Mucosa of descending colon (tissue), 3 donors: ENCODE measurements at places on chromosomes 13 and 19. TPM values are rescaled to one million over a fixed set of nuclear protein-coding genes. Genes with fewer than 3 reads are reported as not detected.
A peak's percentile ranks its signal among the peaks of the same experiment; 100 is the strongest.

DNA sequence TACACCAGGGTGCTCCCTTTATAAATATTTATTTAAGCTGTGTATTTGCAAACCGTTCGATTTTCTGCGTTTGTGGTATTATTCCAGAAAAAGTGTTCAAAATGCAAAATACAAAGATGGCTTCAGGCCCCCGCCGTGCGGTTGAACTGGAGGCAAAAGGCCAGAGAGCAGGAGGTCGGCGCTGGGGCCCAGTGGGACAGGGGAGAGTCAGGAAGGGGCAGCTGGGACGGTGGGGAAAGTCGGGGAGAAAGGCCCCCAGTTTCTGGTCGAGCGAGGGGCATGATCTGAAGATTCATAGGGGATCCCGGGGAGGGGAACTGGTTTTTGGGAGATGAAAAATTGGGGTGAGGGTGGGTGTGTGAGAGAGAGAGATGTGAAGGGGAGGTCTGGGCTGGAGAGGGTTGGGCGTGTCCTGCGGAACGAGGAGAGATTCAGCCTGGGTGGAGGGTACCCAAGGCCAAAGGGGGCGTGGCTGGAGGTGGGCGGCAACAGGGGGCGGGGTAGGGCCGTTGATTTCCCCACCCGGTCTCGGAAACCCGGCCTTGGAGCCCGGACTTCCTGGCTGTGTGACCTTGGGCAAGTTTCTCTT, 678 bp downstream of the ISOC2 start:
- peak; percentile 88 for DNase-seq

The IQCN gene
- total RNA-seq = 10.6 TPM

DNA sequence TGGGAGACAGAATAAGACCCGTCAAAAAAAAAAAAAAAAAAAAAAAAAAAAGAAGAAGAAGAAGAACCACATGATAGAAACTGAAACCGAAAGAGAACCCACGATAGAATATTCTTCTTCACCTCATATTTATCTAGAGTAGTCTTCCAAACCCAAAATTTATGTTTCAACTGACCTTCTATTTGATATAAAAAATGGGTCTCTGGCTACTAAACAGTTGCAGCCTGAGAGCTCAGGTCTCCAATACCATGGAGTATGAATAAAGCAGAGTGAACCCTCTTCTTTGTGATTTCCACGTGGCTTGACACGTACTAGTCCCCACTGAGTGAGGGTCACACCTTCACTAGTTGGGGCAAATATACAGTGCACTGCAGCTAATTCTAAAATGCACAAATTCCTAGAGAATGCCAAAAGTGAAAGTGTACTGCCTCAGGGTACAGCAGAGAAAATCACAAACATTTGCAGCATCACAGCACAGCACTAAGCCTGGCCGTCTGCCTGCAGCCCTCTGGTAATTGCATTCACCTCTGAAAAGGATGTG, 30.8 kb upstream of the RFC3 start:
- DNase-seq = no peak

The TMPRSS9 gene
- total RNA-seq = 0.17 TPM

The KLF1 gene
- not detected for total RNA-seq

DNA sequence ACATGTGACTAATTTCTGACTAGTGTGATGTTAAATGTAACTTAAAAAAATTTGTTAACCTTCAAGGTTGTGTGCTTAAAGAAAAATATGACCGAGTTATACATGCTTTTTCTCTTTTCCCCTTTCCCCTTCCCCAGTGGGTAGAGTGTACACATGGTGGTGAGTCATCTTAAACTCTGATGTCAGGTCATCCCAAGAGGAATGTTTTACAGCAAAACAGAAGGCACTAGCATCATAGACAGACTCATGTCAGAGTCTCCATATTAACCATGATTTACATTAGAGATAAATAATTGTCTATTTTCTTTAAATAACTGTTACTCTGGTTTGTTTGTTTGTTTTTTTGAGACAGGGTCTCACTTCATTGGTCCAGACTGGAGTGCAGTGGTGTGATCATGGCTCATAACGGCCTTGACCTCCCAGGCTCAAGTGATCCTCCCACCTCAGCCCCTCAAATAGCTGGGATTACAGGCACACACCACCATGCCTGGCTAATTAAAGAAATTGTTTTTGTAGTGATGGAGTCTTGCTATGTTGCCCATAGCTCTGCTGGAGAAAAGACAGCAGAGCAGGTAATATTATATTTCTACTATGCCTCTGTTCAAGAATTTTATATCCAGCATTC, 160.4 kb upstream of the PCDH9 start:
- no peak for DNase-seq

DNA sequence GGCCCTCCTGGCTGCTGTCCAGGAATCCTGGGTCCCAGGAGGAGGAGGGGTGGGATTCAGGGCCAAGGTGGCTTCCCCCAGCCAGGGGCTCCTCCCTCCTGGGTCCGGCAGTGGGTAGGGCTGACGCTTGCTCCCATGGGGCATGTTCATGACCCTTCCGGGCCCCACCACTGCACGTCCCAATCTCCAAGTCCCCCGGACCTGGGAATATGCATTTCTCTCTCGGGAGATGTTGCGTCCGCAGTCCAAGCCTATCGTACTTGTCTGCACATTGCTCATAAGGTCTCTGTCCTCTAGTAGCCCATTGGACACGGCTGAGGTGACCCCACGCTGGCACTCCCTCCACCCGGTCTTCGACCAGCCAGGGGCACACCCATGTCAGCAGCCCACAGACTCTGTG, 192.3 kb downstream of the TEX29 start:
- DNase-seq = no peak

DNA sequence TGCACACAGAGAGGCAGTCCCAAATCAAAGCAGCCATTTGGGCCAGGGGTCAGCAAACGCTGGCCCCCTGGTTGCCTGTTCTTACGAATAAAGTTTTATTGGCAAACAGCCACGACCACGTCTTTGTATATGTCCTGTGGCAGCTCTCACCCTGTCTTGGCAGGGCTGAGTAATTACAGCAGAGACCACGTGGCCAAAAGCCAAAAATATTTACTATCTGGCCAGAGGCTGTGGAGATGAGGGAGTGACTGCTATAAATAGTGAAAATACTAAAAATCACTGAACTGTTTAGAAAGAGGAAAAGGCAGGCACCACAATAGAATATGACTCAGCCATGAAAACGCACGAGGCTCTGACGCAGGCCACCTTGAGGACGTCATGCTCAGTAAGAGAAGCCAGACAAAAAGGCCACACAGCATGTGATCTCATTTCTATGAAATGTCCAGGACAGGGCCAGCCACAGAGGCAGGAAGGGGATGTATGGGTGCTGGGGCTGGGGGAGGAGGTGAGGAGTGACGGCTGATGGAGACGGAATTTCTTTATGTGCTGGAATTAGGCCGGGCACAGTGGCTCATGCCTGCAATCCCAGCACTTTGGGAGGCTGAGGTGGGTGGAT, 29.4 kb downstream of the SMIM24 start:
- DNase-seq = no peak

- no peak for DNase-seq
Observed at GRCh38 chr19:52286256-52286655, 10.7 kb upstream of the ZNF480 start.

GRCh38 chr13:56909896-56910600, 230.7 kb upstream of the PRR20A start:
- DNase-seq = peak; percentile 40

GRCh38 chr19:17739121-17739875, 12.0 kb upstream of the FCHO1 start:
- no peak for DNase-seq

The ZNF765 gene
- 10.1 TPM for total RNA-seq

DNA sequence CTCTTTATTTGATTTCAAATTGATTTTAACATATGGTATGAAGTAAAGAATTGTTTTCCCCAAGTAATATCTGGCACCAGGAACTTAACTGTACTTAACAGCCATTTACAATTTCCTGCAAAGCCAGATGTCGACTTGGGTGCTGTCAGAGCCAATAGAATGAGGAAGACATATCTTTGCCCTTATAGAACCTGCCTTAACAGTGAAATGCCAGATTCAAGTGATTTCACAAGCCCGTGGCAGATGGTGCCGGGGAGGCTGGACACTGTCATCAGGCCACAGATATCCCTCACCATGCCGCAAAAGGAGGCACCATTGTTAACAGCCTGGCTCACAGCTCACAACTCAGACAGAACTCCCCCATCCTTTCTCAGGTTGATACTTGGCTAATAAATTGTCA, 48.7 kb downstream of the ESD start:
- DNase-seq = no peak

DNA sequence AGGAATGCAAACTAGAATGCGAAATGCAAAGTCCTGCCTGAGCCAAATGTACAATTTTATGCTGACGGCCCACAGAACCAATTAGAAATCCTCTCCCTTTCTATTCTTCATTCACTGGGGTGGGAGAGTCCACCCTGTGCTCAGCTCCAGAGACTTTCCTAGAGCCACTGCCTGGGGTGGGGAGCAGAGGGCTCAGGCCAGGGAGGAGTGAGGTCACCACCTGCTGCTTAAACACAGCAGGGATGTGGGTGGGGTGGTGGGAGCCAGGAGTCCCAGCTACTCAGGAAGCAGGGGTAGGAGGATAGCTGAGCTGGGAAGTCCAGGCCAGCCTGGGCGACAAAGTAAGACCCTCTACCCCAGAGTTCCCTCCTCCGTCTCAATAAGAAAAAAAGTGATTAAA, 26.9 kb upstream of the ZNF83 start:
- no peak for DNase-seq

The CLEC17A gene
- 0.34 TPM for total RNA-seq

The LEUTX gene
- not detected for total RNA-seq

The SLC10A2 gene
- total RNA-seq = 0.16 TPM

DNA sequence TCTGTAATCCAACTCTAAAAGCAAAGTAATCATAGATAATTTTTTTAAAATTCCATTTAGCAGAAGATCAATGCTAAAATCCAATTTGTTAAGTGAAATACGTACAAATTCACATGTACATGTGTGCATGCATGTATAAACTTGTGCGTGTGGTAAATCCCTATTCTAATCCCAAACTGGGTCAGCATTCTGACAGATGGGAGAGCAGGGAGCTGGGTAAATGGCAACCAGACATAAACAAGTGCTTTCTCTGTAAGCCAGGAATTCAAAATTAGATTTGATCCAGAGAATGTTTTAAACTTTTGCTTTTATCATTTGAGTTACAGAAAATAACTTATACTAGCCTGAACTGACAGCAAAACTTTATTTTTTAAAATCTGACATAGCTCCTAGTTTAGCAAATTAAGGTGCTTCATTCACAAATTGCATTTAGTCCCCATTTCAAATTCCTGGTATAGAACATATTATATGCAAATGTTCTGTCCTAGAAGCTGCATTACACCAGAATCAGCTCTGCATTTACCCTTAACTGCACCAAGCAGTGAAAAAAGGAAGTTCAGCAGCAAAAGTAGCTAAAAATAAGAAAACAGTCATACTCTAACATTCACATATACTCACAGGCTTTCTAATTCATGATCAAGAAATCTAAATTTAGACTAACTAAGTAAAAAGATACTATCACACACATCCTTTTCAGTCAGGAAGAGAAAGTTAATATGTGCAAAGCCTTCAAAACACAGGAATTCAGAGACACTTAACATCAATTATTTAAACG, 32.6 kb downstream of the UBL3 start:
- no peak for DNase-seq

DNA sequence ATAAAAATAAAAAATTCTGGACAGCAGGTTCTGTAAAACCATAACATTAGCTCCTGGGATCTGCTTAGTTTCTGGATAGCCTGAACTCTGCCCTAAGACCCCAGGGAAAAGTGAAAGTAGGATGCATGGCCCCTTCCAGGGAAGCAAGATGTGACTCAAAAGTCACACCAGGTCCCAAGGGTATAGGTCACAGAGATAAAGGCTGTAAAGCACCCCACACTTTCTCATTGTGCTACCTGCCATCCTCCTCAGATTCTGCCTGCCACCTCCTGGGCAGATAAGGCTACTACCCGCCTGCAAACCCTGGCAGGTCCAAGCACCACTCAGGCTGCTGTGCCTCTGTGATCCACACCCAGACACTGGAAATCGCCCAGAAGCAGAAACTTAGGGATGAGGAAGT, 20.6 kb downstream of the FFAR2 start:
- peak; percentile 74 for DNase-seq

The MYBPC2 gene
- total RNA-seq = 0.14 TPM

GRCh38 chr19:58117841-58118575, 20.0 kb upstream of the ZSCAN18 start:
- no peak for DNase-seq

DNA sequence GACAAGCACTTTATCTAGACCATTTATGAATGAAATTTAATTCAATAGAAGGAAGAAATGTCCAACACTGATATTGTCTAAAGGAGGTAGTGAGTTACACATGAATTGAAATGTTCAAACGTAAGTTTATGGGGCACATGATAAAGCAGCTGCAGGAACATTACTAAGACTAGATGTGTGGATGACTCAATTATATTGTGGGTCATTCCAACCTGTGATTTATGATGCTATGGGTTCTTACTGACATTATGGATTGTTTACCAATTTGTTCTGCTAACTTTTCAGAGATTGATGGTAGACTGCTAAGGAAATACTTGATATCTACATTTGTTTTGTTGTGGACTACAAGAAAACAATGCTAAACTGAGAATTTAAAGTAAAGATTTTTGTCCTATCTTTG, 56.1 kb upstream of the ATXN8OS start:
- DNase-seq = no peak

The MISP3 gene
- total RNA-seq = 32.9 TPM

DNA sequence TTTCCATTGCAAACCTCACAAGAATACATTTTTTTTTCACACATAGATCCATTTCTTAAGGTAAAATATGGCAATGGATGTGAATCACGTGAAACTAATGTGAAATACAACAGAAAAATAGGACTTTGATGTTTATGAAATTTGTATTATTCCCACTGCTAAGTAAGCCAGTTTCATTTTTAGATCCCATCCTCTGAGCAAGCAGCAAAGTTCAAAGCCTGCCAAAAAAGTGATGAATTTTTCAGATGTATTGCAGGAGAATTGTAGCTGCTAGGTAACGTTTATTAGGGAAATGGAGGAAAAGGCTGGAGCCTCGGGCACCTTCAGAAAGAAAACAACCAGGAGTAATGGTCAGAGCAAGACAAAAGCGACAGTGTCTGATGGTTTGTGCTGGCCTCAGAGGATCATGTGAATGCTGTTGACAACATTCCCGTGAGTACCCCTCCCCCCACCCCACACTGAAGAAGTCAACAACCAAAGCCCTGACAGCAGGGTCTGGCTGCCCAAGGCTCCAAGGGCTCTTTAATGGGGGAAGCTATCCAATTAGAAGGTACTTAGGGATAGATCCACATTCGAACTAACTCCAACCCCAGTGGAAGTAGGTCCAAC, 95.5 kb downstream of the OXGR1 start:
- DNase-seq = no peak

GRCh38 chr13:20799726-20800416, 26.1 kb upstream of the EEF1AKMT1 start:
- no peak for DNase-seq
